EH (cell line): ENCODE measurements at places on chromosomes 12 and 14.

DNA sequence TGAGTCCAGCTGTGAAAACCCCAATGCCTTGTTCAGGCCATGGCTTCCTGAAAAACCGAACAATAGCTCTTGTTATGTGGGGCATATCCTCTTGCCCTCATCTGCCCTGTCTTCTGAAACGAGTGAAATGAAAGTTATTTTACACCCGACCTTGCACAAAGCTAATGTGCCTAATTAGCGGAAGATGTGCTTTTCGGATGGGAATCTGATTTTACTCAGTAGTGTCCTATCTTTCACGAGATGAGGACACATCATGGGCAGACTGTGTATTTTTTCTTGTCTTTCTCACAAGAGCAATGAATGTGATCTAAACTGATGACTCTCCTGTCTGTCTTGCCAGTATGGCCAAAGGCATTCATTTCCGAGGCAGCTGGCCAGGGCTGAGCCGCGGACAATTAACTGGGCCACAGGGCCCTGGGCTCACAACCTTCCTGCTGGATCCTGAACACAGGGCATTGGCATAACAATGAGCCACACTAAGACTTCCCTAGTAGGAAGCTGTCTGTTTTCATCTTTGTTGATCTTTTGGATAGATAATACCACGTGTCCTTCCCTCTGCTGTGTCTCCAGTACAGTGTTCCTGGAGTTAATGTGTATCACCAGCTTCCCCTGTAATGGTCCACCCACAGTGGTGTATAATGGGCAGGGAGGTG lies 86.0 kb upstream of the HIF1A start:
- peak; percentile 91 for DNase-seq

GRCh38 chr12:113262710-113263109 lies 41.4 kb downstream of the TPCN1 start:
- DNase-seq, result no peak

- DNase-seq, result peak; percentile 87
These were observed 12.3 kb upstream of the SLC35E3 start for GRCh38 chr12:68733661-68734071.

GRCh38 chr14:54229136-54229535 lies 167.7 kb upstream of the CDKN3 start:
- DNase-seq, result no peak

DNA sequence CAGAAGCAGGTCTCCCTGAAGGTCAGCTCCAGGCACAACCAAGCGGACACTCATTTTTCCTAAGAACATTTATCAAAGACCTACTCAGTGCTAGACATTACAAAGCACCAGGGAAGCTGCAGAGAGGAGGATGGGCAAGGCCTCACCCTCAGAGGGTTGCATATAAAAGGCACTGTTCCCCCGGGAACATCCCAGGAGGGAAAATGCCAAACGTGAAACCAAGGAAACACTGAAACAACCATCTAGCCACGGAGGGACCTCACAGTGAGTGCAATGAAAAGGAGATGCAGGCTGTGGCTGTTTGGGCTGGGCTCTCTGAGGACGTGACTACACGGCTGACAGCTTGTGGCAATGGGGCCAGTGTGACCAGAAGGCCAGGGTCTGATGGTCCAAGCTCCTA lies 117.4 kb upstream of the VASH1 start:
- no peak for DNase-seq

DNA sequence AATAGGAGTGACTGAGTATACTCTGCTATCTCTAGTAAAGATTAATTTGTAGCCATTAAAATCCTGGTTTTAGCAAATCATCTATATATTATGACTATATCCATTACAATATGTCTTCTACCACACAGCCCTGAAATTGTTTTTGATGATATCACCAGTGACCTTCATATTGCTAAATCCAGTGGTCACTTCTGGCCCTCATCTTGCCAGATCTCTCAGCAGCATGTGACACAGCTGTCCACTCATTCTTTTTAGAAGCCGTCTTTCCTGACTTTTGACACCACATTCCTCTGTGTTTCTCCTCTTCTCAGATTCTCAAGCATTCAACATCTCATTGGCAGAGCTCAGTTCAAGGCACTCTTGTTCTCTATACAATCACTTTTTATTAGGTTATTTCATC lies 54.9 kb downstream of the CPNE8 start:
- no peak for DNase-seq

DNA sequence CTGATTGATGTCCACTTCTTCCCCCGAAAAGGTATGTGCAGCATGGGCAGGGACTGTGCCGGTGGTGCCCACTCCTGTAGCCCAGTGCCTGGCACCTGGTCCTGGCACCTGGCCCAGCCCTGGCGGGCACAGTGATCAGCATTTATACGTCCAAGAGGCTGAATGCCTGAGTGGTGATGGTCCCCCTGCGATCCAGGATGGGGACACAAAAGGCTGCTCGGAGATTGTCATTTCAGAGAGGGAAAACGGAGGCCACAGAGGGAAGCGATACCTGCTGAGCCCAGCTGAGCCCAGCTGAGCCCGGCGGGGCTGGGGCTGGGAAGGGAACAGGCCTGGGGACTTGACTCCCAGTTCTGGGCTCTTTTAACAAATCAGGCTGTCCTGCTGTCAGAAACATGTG lies 55.8 kb downstream of the PRIMA1 start:
- DNase-seq, result no peak

DNA sequence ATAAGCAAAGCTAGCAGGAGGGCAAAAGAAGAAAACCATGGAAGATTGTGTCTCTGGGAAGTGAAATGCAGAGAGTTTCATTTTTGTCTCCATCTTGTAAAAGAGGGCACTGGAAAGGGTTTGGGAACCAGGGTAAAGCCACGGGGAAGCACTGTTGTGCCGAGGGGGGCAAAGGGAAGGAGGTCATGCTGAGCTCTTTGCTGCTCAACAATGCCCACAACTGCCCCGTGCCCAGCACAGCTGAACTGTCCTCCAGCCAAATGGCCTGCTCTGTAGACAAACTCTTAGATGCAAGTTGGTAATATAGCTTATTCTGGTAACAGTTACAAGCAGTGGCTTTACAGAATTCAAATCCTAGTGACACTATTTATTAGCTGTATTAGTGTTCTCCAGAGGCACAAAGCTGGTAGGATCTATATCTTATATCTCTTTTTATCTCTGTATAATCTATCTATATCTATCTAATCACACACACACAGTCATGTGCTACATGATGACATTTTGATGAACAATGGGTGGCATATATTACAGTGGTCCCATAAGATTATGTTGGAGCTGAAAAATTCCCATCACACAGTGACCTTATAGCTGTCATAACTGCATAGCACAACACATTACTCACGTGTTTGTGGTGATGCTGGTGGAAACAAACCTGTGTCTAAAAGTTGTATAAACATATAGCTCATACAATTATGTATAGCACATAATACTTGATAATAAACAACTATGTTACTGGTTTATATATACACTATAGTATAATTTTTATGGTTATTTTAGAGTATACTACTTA lies 203.4 kb upstream of the DDHD1 start:
- no peak for DNase-seq

- DNase-seq, result no peak
These were observed 20.3 kb upstream of the DHRS2 start for GRCh38 chr14:23615856-23616255.

- no peak for DNase-seq
These were observed 39.3 kb downstream of the PALS1 start for GRCh38 chr14:67280506-67280905.

- DNase-seq, result peak; percentile 64
These were observed 53.1 kb downstream of the PARP11 start for GRCh38 chr12:3820122-3820521.

- DNase-seq, result no peak
These were observed 41.4 kb downstream of the LRCOL1 start for GRCh38 chr12:132568826-132569480.

DNA sequence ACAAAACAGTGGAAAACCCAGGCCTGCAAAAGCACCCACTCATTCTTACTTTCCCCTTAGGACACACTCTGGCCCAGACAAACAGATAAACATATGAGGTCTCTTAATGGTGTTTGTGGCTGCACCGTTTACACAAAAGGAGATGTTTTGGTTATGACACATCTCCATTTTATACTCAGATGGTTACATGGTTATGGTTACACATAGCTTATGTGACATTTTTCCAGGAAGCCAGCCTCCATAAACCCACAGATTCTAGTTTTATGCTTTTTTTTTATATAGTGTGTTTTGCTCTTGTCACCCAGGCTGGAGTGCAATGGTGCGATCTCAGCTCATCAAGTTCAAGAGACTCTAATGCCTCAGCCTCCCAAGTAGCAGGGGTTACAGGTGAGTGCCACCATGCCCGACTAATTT lies 3.5 kb upstream of the KLRD1 start:
- peak; percentile 89 for DNase-seq

- no peak for DNase-seq
These were observed 24.9 kb upstream of the FUT8 start for GRCh38 chr14:65387628-65388027.

- DNase-seq, result no peak
These were observed 145.3 kb downstream of the EGLN3 start for GRCh38 chr14:33805593-33805992.

DNA sequence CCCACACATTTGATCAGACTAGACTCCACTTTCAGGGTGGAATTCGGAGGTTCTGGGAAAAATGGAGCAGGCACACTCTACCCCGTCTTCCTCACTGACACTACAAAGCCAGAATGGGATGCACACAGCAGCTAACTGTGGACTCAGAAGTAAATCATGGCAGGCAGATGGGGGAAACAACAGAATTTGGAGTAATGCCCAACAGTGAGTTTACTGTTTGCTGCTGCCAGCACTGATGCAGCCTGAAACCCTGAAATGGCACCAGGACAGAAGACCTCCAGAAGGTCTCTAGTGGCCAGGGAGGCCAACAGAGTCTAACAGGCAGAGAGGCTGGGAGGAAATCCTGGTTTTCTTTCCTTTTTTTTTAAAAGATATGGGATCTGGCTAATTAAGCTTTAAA lies 24.6 kb downstream of the KCTD10 start:
- no peak for DNase-seq

DNA sequence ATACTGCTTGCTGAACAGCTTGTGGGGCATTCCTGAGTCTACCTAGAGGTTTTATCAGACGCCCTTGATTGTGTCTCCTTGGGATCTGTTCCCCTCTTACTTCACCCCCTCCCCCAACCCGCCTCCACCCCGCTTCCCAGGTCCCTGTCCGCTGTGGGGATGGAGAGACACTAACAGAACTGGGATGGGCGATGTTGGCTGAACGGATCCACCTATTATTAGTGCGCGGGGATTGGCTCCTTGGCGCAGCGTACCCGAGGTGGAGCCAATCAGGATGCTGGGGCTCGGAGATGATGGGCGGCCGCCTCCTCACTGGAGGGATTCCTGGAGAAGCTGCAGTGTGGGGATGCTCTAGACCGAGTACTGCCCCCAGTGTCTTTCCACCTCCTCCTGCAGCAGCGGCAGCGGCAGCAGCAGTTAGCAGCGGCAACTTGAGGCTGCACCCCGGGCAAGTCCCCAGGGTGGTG lies at the start of gene SYT1:
Gene SYT1, plus strand, starts transcription at position 372 of the 467 bp plus-strand sequence.
- DNase-seq, result peak; percentile 74

DNA sequence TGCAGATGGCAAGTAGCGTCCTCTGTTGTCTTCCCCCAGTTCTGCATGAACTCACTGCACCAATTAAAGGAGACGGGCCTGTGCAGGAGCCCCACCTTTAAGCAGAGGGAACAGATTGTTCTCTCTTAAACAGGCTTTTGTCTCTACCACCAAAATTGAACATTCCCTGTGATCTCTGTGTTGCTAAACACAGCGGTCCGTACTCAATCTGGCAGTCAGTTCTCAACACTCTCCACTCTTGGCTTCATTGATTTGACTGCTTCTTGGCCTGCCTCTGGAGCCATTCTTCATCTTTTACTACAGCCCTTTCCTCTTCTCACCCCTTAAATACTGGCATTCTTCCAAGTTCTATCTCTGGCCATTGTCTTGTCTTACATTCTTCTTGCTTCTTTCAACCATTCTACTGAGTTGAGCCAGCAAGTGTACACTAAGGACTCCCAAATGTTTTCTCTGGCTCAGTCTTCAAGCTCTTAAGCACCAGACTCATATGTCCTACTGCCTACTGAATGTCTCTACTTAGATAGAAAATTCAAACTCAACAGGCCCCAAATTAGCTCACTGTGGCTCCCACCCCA lies 8.0 kb upstream of the NT5DC3 start:
- no peak for DNase-seq

GRCh38 chr12:59486827-59487226 lies 109.0 kb upstream of the SLC16A7 start:
- peak; percentile 52 for DNase-seq

GRCh38 chr12:88931598-88931997 lies 351.3 kb upstream of the KITLG start:
- no peak for DNase-seq

DNA sequence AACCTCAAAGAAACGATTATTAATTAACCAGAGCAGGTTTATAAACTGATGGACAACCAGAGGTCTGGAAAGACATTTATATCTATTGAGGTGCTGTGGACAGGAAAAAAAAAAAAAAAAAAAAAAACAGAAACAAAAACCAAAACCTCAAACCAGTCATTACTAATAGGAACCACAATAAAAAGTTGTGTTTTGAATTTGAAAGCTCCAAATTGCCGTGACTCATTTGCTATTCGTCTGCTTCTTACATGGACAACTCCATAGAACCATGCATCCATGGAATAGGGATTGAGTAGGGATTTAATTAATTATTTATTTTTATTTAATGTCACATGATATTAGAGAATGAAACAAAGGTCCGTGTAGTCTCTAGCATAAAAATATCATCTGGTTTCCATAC lies 134.1 kb upstream of the SSTR1 start:
- DNase-seq, result peak; percentile 74

GRCh38 chr14:87002776-87003175 lies 990.2 kb downstream of the GALC start:
- peak; percentile 6 for DNase-seq

DNA sequence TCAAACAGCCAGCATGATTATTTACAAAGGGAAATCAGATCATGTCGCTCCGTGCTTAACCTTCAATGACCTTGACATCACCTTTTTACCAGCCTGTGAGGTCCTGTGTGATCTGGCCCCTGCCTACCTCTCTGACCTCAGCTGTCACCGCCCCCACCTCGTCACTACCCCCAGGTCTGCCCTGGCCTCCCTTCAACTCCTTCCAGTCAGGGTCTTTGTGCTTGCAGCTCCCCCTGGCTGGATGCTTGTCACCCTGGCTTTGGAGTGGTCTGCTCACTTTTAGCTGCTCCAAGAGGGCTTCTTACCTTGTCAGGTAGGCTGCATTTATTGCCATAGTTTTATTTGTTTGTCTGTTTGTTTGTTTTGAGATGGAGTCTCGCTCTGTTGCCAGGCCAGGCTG lies 8.2 kb upstream of the MAX start:
- DNase-seq, result no peak

GRCh38 chr14:52598568-52598967 lies 45.9 kb downstream of the GPR137C start:
- DNase-seq, result no peak

- DNase-seq, result no peak
These were observed 256.0 kb downstream of the KTN1 start for GRCh38 chr14:55835985-55836384.
